ENCODE measurements at places on chromosomes 2 and 18.

DNA sequence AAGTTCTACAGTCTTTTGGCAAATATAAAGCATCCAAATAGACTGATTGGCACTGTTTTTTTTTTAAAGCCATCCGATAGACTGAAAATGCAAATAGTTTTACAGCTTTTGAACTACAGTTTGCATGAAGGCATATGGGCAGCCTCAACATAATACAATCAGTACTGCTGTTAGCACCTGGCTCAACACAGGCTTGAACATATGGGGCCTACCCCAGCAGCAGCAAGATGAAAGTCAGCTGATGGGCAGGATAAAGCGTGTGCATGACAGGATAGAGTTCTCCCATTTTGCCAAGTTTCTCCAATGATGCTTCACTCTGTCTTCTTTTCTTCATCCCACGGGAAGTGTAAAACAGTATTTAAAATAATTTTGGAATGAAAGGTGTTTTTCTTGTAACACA, 1.3 kb upstream of the AKAIN1 start:
- no peak for DNase-seq

DNA sequence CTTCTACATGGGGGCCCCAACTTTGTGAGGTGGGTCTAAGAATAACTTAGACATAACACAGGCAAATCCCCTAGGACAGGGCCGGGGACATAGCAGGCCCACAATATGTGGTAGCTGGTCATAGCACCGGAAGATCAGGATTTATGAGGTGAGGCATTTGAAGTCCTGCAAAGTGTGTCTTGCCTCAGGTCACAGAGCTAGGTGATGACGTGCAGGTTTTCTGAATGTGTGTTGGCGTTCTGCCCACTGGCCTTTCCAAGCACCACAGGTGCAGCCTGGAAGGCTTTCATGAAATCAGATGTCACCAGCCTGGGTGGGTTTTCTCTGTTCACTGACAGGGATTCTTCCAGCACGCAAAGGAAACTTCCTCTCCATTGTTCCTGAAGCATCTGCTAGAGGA, 119.1 kb downstream of the LRATD1 start:
- no peak for DNase-seq

GRCh38 chr2:25521126-25521525, 152.3 kb downstream of the DTNB start:
- DNase-seq: no peak

DNA sequence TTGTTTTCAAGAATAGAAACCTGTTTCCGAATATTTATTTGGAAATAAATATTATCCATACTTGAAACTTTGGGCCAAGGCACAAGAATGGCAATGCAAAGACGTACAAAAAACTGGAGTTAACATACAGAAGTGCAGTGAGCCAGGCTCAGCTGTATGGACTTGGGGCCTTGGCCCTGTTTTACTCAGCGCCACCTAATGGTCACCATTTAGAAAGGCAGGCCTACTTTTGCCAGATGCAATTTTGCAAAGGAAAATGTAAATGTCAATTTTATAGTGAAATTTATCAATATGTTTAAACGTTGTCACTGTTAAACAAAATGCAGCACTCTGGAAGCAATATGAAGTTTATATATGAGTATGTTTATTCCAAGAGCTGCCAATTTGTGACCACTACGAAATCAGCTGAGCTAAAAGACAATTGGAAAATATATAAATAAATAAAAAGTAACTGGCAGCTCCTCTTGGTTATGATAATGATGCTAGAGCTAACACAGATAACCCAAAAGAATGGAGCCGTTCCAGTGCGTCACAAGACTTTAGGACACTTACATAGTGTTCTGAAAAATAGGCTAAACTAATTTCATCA, 155.0 kb downstream of the ARHGAP15 start:
- DNase-seq: peak; percentile 14

DNA sequence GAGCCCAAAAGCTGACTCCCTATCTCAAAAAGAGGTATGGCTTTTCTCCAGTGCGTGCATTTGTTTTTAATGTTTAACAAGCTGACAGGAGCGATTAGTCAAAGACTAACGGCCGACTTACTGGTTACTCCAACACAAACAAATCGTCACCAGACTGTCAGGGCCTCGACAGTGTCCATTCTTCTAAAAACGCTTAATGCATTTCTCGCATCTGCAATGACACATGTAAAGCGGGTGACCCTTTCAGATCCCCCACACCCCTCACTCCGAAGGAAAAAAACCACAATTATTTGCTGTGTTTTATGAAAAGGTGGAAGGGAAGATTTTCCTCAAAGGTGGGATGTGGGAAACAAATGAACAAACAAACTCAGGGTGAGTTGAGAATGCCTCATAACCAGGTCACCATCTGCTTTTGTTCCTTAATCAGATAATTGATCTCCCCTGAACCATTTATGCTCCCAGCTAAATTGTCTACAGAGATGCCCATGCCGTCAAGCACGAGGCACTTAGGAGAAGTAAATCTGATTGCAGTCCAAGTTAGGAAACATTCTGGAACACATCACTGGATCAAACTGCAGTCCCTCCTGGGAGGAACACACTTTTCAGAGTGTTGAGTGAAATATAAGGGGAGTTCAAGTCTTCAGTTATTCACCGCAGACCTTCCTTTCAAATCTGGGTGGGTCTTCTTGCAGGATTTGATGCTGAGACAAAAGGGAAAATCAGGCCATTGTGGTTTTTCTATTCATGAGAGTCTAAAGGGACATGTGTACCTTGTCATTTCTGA, 340.8 kb downstream of the CMPK2 start:
- no peak for DNase-seq

DNA sequence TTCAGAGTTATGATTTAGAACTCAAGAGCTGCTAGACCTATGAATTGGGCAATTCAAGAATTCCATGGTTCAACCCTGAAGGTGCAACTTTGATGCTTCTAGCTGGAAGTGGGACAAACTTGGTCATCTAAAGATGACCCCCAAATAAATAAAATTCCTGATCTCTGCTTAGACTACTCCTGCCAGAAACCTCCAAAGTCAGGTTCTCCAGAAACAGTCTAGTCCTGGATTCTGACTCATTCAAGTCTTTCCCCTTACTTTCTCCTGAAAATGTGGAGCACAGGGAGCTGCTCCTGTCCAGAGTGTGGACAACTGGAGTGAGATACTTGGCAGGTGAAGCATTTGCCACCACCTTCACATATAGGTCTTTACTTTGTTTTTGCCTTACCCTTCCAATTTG, 557.7 kb upstream of the TNP1 start:
- no peak for DNase-seq

GRCh38 chr18:50334546-50335152, 40.2 kb upstream of the SKA1 start:
- DNase-seq: no peak

- DNase-seq: no peak
Measured at GRCh38 chr2:240165661-240166060, 25.2 kb upstream of the OTOS start.

DNA sequence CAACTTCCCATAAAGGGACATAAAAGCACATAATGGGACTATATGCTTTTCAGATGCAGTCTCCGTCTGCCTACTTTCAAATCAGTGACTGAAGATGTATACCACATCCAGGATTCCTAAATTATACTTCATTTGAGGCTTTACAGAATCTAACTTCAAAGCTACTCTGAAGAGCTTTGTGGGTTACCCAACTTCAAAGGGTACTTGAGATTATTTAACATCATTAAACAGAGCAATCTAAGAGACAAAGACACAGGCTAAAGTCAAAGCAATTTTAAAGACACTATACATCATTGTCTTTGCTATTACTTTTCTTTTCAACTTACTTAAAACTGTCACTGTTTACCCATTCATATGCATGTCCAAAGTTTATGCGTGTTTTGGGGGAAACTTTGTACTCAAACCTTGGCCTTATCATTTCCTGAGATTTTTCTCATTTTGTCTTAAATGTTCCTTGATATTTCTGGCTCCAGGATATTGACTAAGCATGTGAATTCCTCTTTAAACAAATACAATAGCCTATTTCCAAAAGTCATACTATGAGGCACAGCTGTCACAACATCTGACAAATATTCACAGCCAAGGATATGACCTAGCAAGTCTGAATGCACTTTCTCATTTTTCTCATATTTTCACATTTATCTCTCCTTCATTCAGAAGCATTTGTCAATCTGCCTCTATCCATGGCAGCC, 1985.1 kb upstream of the PIK3C3 start:
- no peak for DNase-seq

- DNase-seq: no peak
Measured at GRCh38 chr2:112674229-112674628, 28.5 kb downstream of the SLC20A1 start.

GRCh38 chr18:37332628-37333420, 232.8 kb downstream of the CELF4 start:
- DNase-seq: no peak

DNA sequence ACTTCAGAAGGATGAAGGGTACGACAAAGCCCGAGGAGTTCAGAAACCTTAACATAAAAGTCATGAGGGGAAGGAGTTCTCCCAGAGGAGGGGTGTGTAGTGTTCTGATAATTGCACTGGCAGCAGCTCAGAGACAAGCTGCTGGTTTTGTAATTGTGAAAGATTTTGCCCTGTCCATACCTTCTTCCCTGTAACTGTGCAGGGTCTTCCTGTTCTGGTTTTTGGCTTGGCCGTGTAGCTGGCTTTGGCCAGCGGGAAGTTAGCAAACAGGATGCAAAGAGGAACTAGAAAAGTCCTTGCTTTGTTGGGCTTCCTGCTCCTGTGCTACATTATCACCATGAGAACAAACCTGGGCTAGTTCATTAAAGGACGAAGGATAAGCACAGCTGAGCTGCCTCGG, 160.8 kb downstream of the LPIN1 start:
- DNase-seq: no peak

GRCh38 chr2:159904959-159905305, 106.9 kb upstream of the CD302 start:
- no peak for DNase-seq

GRCh38 chr2:216872040-216872439, 12.2 kb upstream of the TNP1 start:
- DNase-seq: no peak

- DNase-seq: peak; percentile 36
Measured at GRCh38 chr2:207202645-207203044, 36.9 kb upstream of the KLF7 start.

- no peak for DNase-seq
Measured at GRCh38 chr2:58558881-58559280, 317.8 kb upstream of the FANCL start.

GRCh38 chr2:27074738-27075565, 3.5 kb upstream of the EMILIN1 start:
- no peak for DNase-seq

GRCh38 chr2:133426791-133427190, 141.5 kb downstream of the NCKAP5 start:
- DNase-seq: no peak

- no peak for DNase-seq
Measured at GRCh38 chr2:68135448-68136320, 22.0 kb upstream of the PNO1 start.

GRCh38 chr2:220104871-220105351, 477.5 kb downstream of the SLC4A3 start:
- peak; percentile 89 for DNase-seq

DNA sequence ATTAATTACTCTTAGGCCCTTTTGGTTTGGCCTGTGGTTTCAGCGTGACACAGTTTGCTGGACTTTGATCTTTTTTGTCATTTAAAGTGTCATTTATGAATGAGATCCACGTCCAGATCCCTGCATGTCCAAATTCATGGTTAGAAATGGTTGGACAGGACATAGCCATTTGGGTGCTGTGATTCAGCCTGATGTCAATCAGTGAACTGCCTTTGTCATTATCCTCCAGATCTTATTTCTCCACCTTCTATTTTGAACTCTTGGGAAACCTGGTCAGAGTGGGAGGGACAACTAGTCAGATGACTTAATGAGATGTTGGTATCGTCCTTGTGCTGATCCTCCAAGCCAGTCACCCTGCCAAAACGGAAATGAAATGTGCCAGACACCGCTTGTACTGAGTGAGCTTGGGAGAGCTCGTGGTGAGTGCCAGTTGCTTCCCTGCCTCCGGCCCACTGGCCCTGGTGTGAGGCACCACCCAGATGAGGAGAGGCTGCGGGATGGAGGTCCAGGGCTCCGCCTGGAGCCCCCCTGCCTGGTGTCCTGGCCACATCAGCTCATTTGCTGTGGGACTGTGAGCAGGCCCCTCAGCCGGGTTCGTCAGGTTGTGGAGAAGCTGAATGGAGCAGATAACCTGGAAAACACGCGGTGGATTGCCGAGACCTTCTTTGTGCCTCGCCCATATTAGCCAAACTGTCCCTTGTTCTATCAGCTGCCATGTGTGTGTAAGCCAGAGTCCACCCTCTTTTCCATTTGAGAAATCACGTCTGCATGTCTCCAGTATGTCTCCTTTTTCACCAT, 70.1 kb downstream of the DGKD start:
- no peak for DNase-seq

GRCh38 chr2:169114056-169114455, 44.7 kb downstream of the DHRS9 start:
- no peak for DNase-seq

- no peak for DNase-seq
Measured at GRCh38 chr2:70907130-70908057, 28.3 kb upstream of the ATP6V1B1 start.

- DNase-seq: no peak
Measured at GRCh38 chr2:101175991-101176390, 24.8 kb upstream of the TBC1D8 start.

GRCh38 chr2:183284606-183285005, 160.4 kb downstream of the NUP35 start:
- DNase-seq: peak; percentile 20

GRCh38 chr2:120265006-120265405, 12.4 kb downstream of the RALB start:
- DNase-seq: no peak

- no peak for DNase-seq
Measured at GRCh38 chr18:53943326-53943860, 281.1 kb downstream of the MBD2 start.

DNA sequence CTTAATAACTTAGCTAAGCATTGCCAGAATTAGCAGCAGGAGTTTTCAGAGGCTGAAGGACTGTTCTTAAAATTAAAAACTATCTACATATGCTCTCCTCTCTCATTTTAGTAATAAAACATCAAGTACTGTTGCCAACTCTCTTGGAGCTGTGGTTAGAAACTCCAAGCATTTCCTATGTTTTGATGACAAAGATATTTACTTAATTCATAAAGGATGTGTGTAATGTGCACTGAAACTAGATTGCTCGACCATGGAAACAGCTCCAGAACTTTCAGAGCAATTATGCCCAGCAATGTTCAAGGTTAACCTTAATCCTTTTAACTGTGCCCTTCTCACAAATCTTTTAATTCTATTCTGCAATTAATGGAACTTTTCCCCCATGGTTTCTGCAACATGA, 8.4 kb downstream of the GRP start:
- DNase-seq: peak; percentile 30

- DNase-seq: no peak
Measured at GRCh38 chr2:2662037-2662846, 331.2 kb upstream of the MYT1L start.

GRCh38 chr2:239910851-239911640, 114.1 kb downstream of the NDUFA10 start:
- DNase-seq: no peak

GRCh38 chr18:79335833-79336360, 59.8 kb upstream of the NFATC1 start:
- no peak for DNase-seq

DNA sequence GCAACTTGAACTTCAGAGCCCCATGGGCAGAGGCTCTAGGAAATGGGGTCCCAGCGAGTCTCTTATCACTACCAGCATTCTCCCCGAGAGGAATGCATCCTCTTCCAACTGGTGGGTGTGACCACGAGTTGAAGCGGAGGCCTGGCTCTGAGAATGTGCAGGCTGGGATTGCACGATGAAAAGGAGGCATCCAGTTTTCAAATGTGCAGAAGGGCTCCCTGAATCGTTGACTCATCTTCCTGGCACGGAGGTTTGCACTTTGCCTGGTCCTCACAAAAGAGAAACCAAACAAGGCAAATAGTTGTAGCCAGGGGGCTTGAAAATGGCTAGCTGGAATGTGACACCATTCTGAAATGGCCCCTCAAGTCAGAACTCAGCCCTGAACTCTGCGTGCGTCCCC, 216.7 kb downstream of the GLI2 start:
- peak; percentile 69 for DNase-seq

Measured in GM03348 (cell line).